ENCODE measurements at places on chromosomes 1 and 21.

GRCh38 chr1:160768295-160768657, 27.7 kb upstream of the LY9 start:
- DNase-seq = peak; percentile 81

DNA sequence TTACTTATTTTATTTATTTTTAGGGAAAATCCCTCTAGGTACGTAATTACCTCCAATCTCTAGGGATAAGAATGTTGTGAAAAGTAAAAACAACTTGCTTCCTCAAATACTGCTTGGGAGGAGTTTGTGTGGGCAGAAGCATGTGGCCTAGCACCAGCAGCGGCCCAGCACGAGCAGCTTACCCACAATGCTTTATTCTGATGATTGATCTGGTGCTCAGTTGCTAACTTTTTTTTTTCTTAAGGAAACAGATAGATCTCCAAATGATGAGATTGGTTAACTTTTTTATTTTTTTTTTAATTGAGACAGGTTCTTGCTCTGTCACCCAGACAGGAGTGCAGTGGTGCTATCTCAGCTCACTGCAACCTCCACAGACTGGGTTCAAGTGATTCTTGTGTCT, 4.2 kb downstream of the CLIC6 start:
- DNase-seq = no peak

DNA sequence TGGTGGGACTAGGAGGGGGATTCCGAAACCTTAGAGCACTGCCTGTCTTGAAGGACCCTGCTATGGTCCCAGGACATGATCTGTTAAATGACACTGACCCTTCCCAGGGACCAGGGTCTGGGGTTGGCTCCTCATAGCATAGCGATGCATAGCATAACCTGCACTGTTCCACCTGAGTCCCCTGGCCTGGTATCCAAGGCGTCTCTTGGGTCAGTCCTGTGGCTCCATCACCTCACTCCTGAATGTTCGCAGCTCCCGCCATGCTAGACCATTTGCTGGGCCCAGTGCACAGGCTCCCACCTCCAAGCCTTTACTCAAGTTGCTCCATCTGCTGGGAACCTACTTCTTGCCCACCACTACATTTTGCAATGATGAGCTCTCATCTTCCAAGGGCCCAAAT, 39.0 kb upstream of the MAGOH start:
- no peak for DNase-seq

DNA sequence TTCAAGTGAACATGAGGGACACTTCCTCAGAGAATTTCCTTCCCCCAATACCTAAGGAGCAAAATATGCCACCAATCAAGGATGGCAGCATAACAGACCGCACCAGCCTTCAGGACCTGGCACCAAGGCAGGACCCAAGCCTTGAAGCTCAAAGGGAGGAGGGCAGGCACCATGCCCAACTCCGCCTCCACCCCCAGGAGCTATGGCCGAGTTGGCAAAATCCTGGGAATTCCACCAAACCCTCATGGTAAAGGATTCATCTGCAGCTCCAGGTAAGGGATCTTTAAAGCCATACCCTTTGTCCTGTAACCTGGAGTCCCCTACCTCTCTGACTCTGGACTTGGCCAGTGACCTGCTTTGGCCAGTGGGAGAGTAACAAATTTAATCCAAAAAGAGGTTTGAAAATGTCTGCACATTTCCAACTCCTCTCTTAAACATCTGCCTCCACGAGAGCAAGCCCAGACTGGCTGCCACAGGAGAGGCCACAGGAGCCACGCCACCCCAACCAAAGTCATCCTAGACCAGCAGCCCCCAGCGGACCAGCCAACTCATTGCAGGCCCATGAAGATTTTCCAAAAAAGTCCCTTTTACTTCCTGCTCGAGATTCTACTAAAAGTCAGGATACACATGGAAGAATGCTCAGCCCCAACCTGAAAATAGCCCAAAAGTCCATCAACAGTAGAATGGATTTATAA, 41.9 kb downstream of the NPHP4 start:
- DNase-seq = no peak

DNA sequence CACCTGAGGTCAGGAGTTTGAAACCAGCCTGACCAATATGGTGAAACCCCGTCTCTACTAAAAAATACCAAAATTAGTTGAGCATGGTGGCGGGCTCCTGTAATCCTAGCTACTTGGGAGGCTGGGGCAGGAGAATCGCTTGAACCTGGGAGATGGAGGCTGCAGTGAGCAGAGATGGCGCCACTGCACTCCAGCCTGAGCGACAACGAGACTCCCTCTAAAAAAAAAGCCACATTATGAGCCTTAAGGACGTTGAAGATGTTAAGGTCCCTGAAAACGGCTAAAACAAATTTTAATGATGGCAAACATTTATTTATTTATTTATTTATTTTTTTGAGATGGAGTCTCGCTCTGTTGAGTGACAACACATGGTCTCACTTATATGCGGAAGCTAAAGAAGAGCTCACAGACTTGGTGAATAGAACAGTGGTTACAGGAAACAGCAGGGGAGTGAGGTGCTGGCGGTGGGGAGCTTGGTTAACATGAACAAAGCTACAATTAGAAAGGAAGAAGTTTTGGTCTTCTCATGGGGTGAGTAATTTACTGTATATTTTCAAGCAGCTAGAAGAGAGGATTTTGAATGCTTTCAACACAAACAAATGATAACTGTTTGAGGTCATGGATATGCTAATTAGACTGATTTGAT, 47.1 kb downstream of the TCP10L start:
- DNase-seq = no peak

DNA sequence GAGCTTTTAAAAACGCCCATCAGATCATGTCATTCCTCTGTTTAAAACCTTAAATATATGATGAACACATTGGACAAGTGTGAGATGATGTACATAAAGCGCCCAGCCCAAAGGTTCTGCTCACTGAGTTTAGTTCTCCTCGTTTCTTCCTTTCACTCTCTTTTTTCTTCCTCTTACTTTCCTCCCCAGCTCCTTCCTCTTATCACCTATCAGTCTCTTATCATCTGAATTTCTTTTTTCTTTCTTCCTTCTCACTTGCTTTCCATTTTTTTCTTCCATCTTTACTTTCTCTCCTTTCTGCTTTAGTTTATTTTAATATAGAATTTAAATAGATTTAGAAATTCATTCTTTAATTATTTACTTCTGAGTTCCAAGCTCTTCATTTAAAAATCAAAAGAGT, 17.8 kb upstream of the POGZ start:
- DNase-seq = no peak

DNA sequence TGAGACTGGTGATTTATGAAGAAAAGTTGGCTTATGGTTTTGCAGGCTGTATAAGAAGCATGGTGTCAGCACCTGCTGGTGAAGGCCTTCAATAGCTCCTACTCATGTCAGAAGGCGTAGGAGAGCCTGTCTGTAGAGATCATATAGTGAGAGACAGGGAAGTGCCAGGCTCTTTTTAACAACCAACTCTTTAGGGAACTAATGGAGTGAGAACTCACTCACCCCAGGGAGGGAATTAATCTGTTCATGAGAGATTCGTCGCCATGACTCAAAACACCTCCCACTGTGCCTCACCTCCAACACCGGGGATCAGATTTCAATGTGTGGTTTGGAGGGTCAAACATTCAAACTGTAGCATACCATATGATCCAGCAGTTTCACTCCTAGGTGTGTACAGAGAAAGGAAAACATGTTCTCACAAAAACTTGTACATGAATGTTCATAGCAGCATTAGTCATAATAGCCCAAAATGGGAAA, 72.6 kb downstream of the TTC3 start:
- no peak for DNase-seq

- no peak for DNase-seq
Measured at GRCh38 chr1:65362545-65362944, 53.2 kb downstream of the DNAJC6 start.

- DNase-seq = no peak
Measured at GRCh38 chr1:28099050-28099769, 10.8 kb upstream of the EYA3 start.

GRCh38 chr1:57281324-57281723, 142.5 kb downstream of the DAB1 start:
- no peak for DNase-seq

- no peak for DNase-seq
Measured at GRCh38 chr1:150596976-150597375, 17.6 kb upstream of the MCL1 start.

GRCh38 chr1:206590025-206590758, 22.1 kb downstream of the EIF2D start:
- DNase-seq = peak; percentile 53

DNA sequence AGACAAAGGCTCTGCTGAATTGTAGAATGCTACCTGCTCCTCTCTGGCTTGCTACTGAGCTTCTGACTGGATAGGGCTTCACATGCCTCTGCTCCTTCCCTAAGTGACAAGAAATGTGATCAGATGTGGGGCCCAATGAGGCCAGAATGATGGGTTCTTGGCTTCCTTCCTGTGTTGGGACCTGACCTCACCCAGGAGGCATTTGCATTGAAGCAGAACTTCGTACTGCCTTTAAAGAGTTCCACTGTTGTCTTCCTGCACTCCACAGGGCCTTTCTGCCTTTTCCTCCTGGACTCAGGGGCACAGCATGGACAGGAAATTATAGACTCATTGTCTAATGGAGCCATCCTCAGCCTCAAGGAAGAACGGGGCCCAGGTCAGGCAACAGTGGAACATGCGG, 14.3 kb downstream of the ZNF670 start:
- no peak for DNase-seq

DNA sequence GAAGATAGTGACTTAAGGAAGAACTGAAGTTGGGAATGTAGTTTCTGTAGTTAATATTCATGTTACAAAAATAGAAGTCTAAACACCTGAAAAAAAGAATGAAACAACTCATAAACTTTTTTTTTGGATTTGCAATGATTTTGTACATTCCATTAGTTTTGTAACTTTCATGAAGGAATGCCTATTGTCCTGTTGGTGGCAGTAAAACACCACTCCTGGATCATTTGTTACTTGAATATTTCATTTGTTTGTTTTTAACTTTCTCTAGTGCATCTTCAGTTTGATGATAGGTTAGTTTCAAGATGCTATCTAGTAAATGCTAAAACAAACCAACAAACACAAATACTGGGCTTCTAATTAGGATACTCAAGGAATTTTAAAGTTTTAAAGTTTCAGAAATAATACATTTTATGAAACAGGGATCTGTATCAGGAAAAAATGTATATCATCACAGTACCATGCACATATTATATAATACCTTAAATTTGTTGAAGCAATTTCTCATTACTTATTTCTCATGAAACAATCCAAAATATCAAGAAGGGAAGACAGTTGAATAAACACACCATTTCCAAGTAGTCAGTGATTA, 229.7 kb upstream of the CACYBP start:
- DNase-seq = no peak

DNA sequence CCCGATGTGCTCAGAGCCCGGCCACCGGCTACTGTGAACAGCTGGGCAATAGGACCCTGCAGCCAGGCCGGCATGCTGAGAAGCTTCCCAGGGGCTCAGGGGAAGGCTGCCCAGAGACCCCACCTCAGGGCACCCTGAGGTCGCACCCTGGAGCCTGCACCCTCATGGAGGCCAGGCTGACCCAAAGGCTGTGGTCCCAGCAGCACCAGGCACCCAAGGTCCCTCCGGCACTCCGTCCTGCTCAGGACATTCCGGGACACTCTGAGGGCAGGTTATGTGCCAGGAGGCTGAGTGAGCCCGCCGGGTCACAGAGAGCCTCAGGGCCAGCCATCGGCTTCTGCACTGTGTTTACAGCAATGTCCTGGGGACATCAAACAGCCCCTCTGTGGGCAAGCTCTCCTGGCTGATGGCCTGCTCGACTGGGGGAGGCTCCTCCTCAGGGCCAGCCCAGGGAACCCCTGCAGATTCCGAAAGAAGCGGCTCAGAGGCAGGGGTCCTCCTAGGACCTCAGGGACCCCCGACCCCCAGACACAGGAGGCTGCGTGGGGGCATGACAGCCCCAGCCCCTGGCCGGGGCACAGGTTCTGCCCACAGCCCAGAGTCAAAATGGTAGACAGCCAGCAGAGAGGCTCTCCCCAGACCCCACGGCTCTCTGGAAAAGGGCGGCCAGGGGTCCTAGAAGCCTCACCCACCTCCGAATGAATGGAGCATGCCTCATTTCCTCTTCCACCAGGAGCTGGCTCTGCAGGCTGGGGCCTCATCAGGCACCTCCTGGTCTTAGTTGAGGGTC, 8.2 kb downstream of the SLC19A1 start:
- DNase-seq = no peak

DNA sequence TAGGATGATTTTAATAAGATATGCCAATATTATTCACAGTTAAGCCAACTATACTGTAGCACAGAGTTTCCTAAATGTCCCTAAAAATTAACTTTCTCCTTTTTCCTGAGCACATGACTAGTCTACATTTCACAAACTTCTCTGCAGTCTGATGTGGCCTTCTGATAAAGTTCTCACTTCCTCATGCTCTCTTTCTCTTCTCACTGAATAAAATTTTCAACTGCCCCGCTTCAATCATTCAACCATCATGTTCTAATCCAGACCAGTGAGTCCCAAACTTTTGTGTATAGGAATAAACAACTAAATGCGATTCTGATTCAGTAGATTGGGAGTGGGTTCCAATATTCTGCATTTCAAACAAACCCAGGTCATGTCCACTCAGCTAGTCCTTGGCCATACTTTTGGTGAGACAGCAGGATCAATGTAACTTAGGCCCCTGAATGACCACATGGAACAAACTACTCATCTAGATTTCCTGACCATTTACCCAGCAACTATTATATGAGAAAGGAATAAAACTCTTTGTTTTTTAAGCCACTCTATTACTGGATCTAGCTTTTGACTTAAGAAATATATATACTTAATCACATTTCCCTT, 20.1 kb downstream of the TUT4 start:
- no peak for DNase-seq

DNA sequence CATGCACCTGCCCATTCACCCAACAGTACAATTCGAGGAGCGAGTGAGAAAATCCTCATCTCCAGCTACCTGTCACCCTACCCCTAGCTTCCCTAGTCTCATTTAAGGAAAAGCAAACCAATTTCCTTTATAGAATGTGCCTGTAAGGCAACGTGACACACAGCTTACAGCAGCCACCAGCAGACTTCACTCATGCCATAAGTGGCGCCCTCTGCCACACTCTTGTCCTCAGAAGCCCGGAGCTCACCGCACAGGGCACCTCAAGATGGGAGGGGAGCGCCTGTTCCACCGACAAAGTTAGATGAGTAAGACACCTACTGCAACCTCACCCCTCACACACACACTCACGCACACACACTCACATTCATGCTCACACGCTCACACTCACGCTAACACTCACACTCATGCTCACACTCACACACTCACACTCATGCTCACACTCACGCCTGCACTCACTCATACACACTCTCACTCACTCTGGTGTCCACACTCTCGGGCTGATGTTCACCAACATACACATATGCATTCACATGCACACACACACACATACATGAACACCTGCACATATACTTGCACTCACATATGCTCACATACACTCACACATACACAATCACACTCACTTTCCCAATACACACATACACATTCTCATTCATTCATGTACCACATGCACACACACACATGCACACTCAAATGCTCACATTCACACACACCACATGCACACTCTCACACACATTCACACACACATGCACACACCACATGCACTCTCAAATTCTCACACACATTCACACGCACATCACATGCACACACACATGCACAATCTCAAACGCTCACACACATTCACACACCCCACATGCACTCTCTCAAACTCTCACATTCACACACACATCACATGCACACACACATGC, 170.7 kb downstream of the PSMG1 start:
- no peak for DNase-seq
